ENCODE measurements at places on chromosomes 6 and 20.

DNA sequence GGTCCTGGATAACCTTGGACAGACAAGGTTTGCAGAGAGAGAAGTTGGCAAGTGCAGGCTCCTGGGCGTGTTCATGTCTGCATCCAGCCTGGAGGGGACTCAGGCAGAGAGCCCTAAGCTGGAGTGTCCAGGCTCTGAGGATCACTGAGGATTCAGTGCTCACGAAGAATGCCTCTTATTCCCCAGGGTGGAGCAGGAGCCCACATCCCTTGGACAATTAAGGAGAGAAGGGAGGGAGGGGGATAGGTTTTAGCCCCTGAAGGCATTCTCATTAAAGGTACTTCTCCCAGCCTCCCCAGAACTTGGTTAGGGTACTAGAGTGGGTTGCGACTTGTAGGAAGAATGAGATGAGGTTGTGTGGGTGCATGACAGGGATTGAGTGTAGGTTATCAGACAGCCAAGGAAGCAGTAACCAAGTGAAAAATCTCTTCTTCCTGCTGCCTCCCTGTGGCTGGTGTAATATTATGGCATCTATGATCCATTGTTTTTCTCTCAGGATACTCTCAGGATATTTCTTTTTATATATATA is 680 bp downstream of the HLA-DPB1 start:
- no peak overlapping the region for H3K27ac ChIP-seq
- H3K4me1 ChIP-seq, result peaks cover 33% of the 10 kb centered on the region

- peaks cover 32% of the 10 kb centered on the region for H3K36me3 ChIP-seq
- H3K27me3 ChIP-seq, result no peaks in the 10 kb centered on the region
- H3K4me1 ChIP-seq, result peaks cover 33% of the 10 kb centered on the region
- peak; percentile 66 for DNase-seq
Measured at GRCh38 chr6:524803-525202, 132.1 kb downstream of the HUS1B start.

DNA sequence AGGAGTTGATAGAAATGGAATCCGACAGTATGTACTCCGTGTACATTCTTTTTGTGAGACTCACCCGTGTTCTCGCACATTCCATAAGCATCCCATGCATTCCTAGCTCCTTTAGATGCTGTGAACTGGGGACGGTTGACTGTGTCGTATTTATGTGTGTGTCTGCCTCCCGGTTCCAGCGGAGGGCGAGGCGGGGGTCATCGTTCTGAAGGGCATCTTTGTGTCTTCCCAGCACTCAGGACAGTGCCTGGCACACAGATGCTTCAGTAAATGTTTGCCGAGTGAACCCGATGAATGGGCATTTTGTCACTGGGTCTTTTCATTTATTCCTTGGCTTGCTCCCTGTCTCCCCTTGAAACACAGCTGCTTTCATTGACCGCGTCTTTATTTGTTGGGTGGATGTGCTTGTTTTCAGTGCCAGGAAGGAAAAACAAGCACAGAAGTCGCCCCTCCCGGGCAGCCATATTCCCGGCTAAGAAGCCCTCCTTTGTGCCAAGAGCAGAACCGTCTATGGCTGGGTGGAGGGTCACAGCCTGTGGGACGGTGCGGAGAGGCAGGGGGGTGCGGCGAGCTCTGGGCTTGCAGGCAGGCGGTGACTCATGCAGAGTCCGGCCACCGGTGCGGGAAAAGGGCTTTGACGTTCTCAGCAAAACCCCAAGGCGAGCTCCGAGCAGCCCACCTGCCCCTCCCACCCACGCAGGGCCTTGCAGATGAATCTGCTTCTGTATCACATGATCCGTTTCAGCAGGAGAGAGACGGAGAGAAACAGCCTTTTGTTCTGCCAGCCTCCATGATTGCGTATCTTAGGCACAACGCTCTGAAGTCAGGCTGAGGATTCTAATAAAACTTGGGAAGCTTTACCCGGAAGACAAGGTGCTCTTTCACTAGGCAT is 11.2 kb upstream of the PSMG4 start:
- no peak overlapping the region for H3K27ac ChIP-seq
- H3K36me3 ChIP-seq, result no peaks in the 10 kb centered on the region
- no peak overlapping the region for H3K4me3 ChIP-seq
- DNase-seq, result no peak
- H3K27me3 ChIP-seq, result peaks cover 36% of the 10 kb centered on the region
- H3K4me1 ChIP-seq, result peaks cover 4% of the 10 kb centered on the region

DNA sequence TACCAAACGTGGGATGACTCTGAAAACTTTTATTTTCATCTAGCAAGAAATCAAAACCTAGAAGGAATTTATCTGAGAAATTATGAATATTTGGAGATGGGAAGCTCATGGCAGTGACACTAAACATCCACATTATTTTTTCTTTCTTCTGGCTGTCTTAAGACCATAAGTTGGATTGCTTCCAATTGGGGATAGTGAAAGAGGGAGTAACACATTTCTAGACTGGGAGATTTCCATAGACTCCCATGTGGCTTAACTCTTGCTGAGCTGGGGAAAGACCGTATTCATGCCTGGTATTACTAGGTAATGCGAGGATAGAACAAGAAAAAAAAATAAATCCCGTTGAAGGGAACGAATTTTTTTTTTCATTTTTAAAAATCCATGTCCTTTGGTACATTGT is 120.0 kb downstream of the UTRN start:
- no peaks in the 10 kb centered on the region for H3K27me3 ChIP-seq
- H3K36me3 ChIP-seq, result peaks cover 8% of the 10 kb centered on the region
- no peak overlapping the region for H3K4me3 ChIP-seq
- no peak for DNase-seq

GRCh38 chr6:82176616-82177015 is 70.9 kb downstream of the IBTK start:
- H3K27me3 ChIP-seq, result no peaks in the 10 kb centered on the region
- no peaks in the 10 kb centered on the region for H3K4me1 ChIP-seq
- H3K4me3 ChIP-seq, result no peak overlapping the region
- H3K27ac ChIP-seq, result no peak overlapping the region
- DNase-seq, result no peak

DNA sequence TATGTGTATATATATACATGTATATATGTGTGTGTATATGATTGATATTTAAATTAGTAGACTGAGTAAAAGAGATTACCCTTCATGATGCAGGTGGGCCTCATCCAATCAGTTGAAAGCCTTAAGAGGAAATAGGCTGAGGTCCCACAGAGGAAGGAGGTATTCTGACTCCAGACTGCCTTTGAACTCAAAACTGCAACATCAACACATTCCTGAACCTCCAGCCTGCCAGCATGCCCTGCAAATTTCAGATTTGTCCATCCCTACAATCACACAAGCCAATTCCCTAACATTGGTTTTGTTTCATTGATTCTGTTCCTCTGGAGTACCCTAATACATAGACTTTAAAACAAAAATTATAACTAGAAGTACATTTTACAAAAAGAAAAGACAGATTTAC is 22.9 kb downstream of the SPINT4 start:
- no peaks in the 10 kb centered on the region for H3K36me3 ChIP-seq
- H3K27me3 ChIP-seq, result peaks cover 27% of the 10 kb centered on the region
- H3K4me3 ChIP-seq, result no peak overlapping the region
- H3K27ac ChIP-seq, result no peak overlapping the region

All from activated CD4-positive, alpha-beta memory T cell treated with anti-CD3 and anti-CD28 coated beads for 36 hours (primary cell).